ENCODE measurements at places on chromosomes 2 and 18. TPM values are rescaled to one million over a fixed set of nuclear protein-coding genes. Genes with fewer than 3 reads are reported as not detected.

Gene MC5R
- not detected for total RNA-seq

Gene TTC21B
- 8.3 TPM for total RNA-seq

Gene GALNT13
- 0.52 TPM for total RNA-seq

Gene TMEM198
- total RNA-seq = 1.6 TPM

Gene COBLL1
- 28.8 TPM for total RNA-seq

Gene ANKRD53
- total RNA-seq = 0.75 TPM

Gene ILKAP
- total RNA-seq = 28.9 TPM

Gene CCL20
- total RNA-seq = 1.2 TPM

Gene CAVIN2
- total RNA-seq = 0.51 TPM
